Fibroblast of skin of back (primary cell): ENCODE measurements at places on chromosomes 2 and 18.

GRCh38 chr2:235080101-235080500 lies 128.3 kb downstream of the SH3BP4 start:
- peak; percentile 71 for DNase-seq

GRCh38 chr2:181679544-181679979 lies 755 bp downstream of the NEUROD1 start:
- no peak for DNase-seq

- no peak for DNase-seq
These were observed 163.0 kb upstream of the PXDN start for GRCh38 chr2:1907291-1907690.

DNA sequence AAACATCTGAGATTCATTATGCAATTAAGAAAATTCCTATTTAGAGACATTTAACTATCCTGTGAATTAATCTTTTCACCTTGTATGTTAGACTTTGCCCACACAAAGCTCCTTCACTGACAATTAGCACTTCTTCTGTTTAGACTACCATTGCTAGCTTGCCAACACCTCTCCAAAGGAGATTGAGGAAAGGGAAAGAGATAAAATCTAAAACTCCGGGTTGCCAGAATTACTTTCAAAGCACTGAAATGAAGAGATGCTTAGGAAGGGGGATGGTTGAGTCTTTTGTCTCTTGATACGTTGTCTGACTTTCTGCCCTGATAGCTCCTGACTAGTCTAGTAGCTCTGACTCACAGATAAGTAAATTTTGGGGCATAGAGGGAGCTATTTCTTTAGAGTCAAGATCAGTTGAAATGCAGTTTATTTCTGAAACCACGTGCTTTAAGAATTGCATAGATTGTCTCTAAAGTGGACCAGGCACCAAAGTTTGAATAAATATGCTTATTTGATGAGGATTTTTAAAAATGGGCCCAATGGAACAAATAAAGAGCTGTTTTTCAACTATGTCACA lies 74.1 kb upstream of the DSEL start:
- DNase-seq: peak; percentile 39

DNA sequence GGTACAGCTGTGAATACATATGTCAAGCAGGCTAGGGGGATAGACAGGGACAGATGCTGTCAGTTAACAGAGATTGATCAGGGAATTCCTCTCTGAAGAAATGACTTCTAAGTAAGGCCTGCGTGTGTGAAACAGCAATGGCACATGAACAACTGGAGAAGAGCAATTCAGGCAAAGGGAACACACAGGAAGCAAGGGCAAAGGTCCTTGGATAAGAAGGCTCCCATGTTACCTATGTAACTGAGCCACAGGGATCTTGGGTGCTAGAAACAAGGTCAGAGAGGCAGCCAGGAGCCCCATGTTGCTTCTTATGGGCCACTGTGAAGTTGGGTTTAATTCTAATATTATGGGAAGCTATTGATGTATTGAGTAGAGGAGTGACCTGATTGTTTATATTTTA lies 373.7 kb upstream of the ACVR2A start:
- no peak for DNase-seq
